ENCODE measurements at places on chromosomes 13 and 19. TPM values are rescaled to one million over a fixed set of nuclear protein-coding genes. Genes with fewer than 3 reads are reported as not detected.

Gene ODAD3
- 0.49 TPM for total RNA-seq

Gene SYNE4
- under 0.01 TPM for total RNA-seq

Gene TNFAIP8L1
- 4.7 TPM for total RNA-seq

Gene TMEM150B
- not detected for total RNA-seq

Gene VAV1
- total RNA-seq: 0.98 TPM

Gene ZNF222
- 12.0 TPM for total RNA-seq

Gene KISS1R
- 0.49 TPM for total RNA-seq

Gene ZNF805
- 21.9 TPM for total RNA-seq

Gene ZNF112
- 17.9 TPM for total RNA-seq
